ENCODE measurements at places on chromosomes 7 and 10.

- DNase-seq: no peak
Measured at GRCh38 chr10:116764979-116765378, 22.6 kb upstream of the HSPA12A start.

DNA sequence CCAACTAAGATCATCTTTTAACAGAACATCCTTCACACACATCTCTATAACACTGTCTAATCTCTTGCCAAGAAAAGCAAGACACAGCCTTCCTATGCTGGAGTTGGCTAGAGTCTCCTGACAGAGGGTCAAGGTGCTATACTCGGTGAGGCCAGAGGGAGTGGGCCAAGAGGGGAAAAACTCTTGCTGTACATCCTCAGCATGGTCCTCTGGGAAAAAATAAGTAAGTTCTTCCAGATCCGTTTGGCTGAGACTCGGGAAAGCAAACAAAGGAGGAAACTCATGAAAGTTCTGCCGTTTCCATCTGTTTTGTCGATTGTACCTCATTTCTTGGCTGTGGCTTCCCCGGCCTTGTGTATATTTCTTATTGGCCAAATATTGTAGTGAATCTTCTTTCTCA lies 33.9 kb downstream of the VWDE start:
- no peak for DNase-seq

DNA sequence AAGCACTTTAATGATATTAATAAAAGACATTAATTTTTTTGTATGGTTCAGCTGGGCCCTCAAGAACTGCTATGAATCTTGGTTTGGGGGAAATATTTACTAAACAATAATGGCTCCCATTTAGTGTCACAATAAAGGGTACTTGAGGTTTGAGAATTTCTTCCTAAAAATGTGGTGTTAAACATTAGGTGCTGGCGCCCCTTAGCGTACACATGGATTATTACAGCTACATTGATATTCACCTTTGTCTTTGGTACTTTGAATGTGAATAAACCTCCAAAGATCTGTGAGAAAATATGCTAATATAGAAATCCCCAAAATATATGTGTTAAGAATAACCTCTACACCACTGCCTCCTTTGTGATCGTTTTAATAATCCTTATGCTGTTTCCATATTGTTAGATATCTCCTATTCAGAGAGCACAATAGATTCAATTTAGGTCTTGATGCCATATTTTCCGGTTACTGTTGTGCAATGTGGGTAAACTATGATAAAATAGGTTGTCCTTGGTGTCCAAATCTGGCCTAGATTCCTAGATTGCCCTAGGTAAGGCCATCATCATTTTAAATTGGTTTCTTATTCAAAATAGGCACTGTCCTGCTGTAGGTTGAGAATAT lies 161.8 kb upstream of the CACNA2D1 start:
- DNase-seq: no peak

GRCh38 chr10:77685432-77685831 lies 47.8 kb upstream of the KCNMA1 start:
- no peak for DNase-seq

GRCh38 chr7:111368381-111369065 lies 193.8 kb downstream of the IMMP2L start:
- no peak for DNase-seq

DNA sequence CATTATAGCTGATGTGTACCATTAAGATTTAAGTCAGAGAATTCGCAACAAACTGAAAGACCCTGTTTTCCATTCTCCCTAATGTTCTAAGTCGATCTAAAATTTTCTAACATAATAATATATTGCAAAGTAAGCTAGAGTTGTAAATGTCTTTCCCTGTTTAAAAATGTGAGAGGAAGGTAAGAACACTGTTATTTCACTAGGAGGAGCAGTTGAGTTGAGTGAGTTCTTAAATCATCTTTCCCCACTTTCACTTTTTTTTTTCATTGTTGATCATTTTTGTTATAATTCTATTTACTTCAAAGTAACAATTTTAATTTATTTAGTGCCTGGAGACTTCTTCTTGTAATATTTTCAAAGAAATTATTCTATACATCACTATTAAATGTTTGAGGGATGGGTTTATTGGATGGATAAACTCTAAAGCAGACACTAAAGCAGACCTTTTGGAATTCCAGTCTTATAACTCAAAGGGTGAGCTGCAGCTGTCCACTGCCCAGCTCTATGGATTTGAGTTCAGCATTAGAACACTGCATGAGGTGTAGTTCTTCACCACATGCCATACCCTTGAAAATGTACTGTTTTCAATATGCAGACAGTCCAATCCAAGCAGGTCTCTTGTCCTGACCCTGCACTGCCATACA lies 181.3 kb upstream of the FZD1 start:
- DNase-seq: no peak

- no peak for DNase-seq
Measured at GRCh38 chr7:100472121-100472851, 6.7 kb downstream of the TSC22D4 start.

- DNase-seq: no peak
Measured at GRCh38 chr7:55486991-55487390, 85.3 kb downstream of the VOPP1 start.

- no peak for DNase-seq
Measured at GRCh38 chr10:14728346-14728745, 46.4 kb downstream of the FAM107B start.

DNA sequence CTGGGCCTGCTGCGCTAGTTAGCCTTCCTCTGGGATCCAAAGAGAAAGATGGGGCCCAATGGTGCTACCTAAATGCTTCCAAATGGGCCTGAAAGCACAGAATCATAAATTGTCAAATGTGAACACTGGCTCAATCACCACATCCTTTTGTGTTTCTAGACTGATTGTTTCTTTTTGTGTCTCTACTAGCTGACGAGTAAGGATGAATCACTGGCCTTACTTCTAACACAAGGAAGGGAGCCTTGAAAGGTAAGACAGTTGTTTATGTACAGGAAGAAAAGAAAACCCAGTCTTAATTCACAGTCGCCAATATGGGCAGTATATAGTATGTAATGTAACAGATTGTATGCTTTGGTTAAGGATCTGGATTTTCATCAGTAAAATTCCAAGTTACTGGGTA lies 89.5 kb downstream of the ZNF92 start:
- no peak for DNase-seq

DNA sequence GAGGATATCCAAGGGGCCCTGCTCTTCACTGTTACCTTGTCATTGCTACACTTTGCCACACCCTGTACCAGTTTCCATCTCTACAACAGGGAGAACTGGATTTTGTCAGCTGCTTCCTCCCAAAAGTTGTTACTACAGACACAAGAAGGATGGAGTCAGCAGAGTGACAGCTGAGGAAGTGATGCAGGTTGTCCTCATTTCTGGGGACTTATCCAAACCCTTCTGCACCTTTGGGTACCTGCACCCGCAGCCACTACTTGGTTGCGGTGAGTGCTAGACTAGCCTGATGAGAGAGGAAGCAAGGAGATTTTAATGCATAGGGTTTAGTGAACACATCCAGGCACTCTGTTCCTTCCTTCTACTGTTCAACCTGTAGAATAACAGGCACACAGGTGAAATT lies 281.0 kb downstream of the RPS24 start:
- DNase-seq: no peak

- no peak for DNase-seq
Measured at GRCh38 chr7:112484671-112485167, 3.9 kb downstream of the LSMEM1 start.

DNA sequence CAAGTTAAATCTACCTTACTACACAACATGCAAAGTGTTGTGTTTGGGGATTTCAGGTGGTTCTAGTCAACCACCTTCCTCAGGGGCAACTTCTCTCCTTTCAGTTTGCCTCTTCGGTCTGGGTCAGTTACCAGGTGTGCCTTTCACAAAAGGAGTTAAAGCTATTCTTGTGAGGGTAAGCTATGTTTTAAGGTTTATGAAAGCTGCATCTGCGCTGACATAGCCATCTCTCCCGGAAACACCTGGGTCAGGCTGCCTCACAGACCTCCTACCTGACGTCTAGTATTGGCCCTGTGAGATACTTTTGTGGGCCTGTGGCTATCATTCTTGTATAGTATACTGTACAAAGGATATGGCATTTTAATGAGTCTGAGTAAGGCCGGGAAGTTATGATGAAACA lies 67.7 kb upstream of the ITGA8 start:
- DNase-seq: no peak

DNA sequence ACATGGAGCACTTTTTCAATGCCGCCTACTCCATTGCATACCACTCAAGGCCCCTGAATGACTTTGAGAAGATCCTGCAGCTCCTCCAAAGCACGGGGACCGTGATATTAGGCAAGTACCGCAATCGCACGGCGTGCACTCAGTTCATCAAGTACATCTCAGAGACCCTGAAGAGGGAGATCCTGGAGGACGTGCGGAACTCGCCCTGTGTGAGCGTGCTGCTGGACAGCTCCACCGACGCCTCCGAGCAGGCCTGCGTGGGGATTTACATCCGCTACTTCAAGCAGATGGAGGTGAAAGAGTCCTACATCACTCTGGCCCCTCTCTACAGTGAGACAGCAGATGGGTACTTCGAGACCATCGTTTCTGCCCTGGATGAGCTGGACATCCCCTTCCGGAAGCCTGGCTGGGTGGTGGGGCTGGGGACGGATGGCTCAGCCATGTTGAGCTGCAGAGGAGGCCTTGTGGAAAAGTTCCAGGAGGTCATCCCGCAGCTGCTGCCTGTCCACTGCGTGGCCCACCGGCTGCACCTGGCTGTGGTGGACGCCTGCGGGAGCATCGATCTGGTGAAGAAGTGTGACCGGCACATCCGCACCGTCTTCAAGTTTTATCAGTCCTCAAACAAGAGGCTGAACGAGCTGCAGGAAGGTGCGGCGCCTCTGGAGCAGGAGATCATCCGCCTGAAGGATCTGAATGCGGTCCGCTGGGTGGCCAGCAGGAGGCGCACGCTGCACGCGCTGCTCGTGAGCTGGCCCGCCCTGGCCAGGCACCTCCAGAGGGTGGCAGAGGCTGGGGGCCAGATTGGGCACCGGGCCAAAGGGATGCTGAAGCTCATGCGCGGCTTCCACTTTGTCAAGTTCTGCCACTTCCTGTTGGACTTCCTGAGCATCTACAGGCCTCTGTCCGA lies 12.7 kb upstream of the ATP6V0E2 start:
- no peak for DNase-seq

DNA sequence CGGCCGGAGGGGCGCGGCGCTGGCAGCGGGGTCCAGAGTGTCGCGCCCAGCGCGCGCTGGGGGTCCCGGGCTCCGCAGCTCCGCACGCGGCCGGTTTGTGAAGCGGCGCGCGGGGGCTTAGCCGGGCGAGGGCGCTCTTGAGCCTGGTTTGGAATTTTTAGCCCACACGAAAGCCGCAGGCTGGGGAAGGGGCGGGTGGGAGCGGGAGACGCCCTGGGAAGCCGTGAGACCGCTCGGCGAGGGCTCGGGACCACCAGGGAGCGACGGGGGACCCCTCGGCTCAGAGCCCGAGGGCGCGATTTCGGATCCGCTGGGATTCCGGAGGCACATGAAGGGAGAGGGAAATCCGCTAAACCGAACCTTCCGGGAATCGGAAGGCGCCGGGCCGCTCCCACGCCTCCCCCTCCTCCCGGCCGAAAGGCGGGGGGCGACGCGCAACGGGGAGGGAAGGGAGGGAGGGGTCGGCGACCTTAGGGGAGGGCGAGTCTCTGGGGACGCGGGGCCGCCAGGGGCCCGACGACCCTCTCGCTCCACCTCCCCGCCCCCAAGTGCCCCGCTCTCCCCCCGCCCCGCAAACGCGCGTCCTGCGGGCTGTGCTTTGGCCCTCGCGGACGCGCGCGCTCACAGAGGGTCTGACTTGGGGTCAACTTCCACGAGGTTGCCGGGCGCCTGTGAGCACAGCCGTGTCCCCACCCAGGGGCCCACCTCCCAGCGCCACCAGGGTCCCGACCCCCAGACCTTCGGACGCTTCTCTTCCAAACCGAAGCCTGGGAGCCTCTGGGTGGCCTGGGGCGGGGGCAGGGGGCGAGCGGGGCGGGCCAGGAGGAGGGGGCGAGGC lies 5.1 kb upstream of the ELFN1 start:
- no peak for DNase-seq

DNA sequence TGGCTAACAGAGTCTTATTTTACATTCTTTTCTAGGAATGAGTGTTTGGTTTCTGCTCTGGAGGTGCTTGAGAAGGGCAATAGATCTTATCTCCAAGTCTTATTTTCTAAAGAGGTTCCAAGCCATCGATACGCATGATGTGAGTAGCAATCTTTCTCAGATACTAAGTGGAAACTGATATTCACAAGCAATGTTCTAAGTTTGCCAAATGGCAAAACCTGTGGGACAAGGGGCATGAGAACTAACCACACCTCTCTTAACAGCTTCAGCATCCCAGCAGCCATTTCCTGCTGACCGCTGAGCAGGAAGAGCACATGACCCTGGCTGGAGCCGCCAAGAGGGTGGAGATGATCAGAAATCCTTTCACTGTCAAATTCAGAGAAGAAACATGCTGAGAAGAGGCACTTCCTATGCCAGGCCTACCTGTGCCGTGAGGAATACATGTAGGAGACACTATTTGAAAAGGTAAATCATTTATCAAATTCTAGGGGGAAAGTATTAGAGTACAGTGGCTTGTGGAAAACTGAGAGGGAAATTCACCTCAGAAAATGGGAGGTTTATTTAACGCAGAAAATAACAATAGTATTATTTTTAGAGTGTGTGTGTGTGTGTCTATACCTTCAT lies 35.2 kb downstream of the CCDC71L start:
- no peak for DNase-seq

DNA sequence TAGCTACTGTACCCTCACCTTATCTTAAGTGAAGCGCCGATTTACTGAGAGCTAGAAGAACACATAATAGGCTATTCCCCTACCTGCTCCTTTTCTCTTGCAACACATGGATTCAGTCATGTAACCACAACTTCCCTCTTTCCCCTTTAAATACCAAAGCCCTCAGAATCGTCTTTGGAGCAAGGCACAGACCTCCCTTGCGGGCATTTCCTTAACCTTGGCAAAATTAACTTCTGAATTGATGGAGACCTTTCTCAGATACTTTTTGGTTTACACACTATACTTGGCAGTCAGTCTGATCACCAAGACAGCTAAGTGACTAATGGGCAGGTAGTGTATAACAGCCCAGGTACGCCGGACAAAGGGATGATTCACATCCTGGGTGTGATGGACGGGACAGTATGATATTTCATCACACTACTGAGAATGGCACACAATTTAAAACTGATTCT lies 72.7 kb upstream of the SEC61G start:
- no peak for DNase-seq

- no peak for DNase-seq
Measured at GRCh38 chr10:26746061-26746460, 48.6 kb downstream of the PDSS1 start.

DNA sequence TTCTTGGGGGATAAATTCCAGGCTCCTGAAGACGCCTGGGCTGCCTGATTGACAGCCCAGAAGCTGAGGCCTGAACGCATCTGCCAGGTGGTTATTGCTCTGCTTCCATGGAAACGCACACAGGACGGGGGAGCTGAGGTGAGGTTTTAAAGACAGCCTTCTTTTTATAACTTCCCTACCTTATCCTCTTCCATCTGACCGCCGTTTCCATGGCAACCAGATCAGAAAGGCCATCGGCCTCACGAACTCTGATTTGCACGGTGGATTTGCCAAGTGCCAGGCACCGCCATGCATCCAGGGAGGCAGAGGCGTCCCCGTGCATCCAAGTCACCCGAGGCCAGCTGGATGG lies 260.9 kb downstream of the ADARB2 start:
- no peak for DNase-seq

All from esophagus squamous epithelium (tissue), 5 donors.